ENCODE measurements at places on chromosomes 1 and 21.
A peak's percentile ranks its signal among the peaks of the same experiment; 100 is the strongest.

DNA sequence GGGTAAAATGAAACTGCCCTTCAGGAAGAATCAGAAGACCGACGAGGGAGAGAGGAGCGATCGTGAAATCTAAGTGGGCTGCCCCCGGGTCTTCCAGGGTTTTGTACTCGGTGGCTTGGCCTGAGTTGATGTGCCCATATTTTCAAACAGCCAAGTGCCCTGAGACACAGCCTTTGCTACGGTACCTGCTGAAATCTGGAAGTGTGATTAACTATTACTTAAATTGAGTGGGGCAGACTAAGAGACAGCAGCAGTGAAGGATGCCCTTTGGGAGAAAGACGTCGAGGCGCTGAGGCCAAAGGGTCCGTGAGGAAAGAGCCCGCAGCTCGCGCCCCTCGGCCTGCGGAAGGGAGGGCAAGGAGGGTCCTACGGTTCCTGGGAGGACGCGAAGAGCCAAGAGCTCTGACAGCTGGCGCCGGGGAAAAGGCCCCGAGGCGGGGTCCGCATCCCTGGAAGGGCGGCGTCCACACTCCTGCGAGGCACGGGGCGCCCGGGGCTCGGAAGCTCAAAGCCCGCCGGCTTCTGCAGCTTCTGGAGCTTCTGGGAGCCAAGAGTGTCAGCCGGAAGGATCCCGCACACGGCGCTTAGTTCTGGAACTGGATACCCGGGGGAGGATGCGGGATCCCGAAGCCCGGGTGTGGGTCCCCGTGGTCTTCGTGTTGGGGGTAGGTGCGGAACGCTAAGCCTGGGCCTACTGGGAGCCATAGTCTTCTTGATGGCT is 15.4 kb upstream of the RNU1-4 start:
- no peak for DNase-seq

GRCh38 chr1:228373681-228374571 is 32.7 kb downstream of the TRIM11 start:
- DNase-seq = no peak

DNA sequence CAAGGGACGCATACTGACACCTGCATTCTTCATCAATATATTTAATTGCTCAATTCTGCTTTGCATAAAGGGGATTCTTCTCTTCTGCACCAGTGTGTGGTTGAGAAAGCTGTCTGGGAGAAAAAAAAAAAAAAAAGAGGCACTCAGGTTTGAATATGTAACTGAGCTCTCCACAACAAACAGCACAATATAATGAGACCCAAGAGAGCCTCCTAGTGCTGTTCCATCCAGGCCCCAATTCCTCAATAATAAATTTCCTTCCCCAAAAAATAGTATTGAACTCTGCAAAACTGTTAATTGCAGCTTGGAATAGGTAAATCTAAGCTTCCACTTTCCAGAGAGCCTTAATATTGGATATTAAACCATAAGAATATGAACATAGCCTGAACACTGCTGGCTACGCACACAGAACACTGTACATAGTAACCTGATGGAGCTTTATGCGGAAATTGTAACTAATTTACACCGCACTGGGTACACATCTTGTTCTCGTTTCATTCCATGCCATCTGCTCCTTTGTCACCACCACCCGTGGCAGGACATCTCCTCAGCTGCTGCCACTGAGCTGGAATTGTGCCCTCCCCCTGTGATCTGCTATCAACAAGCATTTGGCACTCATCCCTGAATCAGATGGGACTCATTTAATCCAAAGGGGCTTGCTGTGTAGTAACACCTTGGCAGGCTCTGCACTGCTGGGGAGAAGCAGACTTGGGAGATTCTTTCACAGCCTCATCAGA is 272.0 kb downstream of the HHIPL2 start:
- peak; percentile 78 for DNase-seq

GRCh38 chr1:48251323-48251722 is 28.8 kb downstream of the SLC5A9 start:
- no peak for DNase-seq

GRCh38 chr1:116557323-116557878 is 13.4 kb downstream of the CD58 start:
- no peak for DNase-seq

DNA sequence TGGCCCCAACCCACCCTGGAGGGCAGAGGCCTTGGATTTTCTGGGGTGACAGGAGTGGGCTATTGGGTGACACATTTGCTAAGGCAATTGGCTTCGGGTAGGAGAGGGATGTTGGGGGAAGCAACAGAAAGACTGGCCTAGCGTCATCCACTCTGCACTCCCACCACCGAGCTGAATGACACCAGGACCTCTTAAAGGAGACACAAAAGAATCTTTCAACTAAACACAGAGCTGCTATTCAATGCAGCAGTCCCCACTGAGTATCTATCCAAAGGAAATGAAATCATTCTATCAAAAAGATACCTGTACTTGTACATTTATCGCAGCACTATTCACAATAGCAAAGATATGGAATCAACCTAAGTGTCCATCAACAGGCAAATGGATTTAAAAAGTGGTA is 6.2 kb downstream of the TFF2 start:
- no peak for DNase-seq

DNA sequence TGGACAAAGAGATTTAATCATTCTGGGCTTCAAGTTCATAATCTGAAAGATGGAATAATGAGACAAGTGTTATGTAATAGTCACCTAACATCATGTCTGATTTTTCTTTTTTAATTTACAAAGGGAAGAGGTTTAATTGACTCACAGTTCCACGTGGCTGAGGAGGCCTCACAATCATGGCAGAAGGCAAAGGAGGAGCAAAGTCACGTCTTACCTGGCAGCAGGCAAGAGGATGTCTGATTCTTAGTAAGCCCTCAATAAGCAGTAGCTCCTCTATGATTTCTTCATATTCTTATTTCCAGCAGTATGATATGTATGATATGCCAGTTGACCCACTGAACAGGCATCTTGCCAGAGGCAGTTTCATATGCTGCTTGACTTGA is 152.7 kb downstream of the S1PR1 start:
- no peak for DNase-seq

DNA sequence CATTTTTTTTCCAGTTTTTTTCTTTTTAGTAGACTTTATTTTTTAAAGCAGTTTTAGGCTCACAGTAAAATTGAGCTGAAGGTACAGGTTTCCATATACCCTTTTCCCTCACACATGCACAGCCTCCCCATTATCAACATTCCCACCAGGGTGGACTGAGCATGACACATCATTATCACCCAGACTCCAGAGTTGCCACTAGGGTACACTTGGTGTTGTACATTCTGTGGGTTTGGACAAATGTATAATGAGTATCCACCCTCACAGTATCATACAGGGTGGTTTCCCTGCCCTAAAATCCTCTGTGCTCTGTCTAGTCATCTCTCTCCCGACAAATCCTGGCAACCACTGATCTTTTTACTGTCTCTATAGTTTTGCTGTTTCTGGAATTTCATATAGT is 3.0 kb upstream of the AIM2 start:
- no peak for DNase-seq

DNA sequence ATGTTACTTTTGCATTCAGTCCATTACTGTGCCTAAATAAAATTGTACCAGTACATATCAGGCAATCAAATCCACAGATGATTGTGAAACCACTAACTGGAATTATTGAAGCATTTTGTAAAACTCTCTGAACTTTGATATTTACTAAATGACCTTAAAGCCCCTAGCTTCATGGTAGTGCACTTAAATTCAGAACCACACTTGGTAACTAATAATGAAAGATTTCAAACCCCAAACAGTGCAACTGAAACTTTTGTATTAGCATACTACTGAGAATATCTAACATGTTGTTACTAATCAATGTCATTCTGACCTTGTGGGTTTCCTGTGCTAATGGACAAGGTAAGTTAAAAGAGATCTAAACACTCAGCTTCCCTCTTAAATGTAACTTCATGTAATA is at the start of gene CFHR3:
Gene CFHR3 (plus strand): TSS at position 238 of the 400 bp plus-strand sequence. CDS start 47 bp downstream, at position 285.
- DNase-seq = no peak

- no peak for DNase-seq
Measured at GRCh38 chr1:112985123-112985522, 29.1 kb upstream of the SLC16A1 start.

DNA sequence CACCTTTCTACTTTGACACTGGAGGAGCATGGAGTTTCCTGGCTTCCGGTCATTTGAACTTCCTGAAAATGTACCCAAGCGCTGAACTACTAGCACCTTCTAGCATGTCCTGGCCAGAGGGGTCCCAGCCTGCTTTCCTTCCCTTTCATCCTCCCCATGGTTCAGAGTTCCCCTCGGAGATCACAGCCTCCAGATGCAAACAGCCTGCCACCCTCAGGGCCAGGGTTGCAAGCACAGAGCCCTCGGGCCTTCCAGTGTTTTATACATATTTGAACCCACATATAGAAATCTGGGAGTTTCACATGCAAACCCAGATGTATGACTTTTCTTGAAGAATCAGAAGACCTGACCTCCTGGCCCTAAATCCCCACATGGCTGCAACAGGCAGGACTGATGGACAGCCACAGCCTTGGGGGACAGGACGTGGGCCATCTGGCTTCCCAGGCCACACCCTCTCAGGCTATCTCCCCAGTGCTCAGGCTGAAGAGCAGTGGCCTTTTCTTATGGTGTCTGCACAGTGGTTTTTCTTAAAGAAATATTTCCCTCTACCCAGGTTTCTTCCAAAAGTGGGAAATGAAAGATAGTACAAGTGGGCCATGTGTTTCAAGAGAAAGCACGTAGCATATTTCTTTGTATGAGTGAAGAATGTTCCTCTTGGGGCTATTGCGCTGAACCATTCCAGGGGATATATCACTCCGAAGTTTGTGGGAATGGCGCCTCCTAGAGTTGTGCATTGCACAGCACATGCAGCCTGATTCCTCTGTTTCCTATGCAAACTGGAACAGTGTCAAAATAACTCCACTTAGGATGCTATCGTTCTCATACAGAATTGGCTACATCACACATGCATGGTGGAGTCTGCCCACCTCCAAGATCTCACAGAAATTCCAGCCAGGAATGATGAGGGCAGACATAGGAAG is 232.0 kb upstream of the VAMP3 start:
- no peak for DNase-seq

DNA sequence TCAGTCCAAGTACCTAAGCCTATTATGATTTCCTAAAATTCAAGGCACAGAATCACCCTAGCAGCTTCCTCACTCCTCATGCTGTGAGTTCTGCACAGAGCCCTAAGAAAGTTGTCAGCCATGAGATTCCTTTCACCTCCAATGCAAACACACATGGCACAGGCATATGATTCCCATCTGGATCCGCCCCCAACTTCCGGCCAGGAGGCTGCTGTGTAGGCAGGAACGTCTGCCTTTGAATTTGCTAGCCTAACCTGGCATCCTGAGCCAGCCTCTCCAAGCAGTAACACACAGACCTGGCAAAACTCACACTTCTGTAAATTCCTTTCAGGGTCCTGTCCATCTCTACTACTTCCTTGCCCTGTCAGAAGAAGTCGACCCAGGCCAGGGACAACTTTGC is 521.1 kb upstream of the BEND5 start:
- DNase-seq = no peak

DNA sequence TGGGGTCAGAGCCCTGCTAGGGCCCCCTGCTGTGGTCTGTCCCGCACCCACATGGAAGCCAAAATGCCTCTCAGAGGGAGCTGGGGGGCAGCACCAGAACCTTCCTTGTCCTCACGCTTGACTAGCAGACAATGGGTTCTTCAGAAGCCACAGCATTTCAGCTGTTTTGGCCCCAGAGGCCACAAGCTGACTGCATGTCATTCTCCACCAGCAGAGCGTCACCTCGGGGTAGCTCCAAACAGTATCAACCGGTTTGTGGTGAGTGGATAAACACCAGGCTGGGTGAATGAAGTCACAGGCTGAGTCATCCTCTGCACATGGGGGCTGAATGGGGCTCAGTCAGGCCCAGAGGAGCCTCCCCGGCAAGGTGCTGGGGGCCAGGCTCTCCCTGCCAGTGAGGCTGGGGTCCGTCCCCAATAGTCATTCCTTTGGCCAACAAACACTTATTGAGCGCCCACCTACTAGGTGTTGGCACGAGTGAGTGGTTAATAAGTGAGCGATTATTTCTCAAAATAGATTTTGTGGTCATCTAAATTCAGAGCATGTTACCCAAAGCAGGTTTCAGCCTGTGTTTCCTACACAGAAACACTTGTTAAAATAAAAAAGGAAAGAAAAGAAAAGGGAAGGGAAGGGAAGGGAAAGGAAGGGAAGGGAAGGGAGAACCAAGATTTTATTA is 9.1 kb downstream of the OLIG1 start:
- DNase-seq = no peak

DNA sequence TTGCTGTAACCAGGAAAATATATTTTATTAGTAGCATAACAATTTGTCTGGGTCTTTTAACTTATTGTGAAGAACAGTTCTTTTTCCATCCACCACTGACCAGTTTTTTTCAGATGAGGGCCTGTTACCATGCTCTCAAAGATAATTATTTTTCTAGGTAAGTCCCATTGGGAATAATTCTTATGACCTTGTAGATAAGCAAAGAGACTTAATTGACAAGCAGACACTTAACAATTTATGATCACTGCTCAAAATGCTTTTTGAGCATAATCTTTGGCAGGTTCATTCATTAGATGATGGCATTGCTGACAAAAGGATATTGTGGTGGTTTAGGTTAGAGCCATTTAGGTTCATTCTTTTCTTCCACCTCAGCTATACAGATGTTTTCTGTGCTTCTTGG is 6.6 kb downstream of the SNX27 start:
- DNase-seq = peak; percentile 3

GRCh38 chr1:199135901-199136300 is 497.1 kb downstream of the PTPRC start:
- DNase-seq = peak; percentile 60

- DNase-seq = no peak
Measured at GRCh38 chr21:17782051-17782450, 37.1 kb downstream of the C21orf91 start.

- no peak for DNase-seq
Measured at GRCh38 chr1:116164150-116164549, 53.0 kb downstream of the MAB21L3 start.

DNA sequence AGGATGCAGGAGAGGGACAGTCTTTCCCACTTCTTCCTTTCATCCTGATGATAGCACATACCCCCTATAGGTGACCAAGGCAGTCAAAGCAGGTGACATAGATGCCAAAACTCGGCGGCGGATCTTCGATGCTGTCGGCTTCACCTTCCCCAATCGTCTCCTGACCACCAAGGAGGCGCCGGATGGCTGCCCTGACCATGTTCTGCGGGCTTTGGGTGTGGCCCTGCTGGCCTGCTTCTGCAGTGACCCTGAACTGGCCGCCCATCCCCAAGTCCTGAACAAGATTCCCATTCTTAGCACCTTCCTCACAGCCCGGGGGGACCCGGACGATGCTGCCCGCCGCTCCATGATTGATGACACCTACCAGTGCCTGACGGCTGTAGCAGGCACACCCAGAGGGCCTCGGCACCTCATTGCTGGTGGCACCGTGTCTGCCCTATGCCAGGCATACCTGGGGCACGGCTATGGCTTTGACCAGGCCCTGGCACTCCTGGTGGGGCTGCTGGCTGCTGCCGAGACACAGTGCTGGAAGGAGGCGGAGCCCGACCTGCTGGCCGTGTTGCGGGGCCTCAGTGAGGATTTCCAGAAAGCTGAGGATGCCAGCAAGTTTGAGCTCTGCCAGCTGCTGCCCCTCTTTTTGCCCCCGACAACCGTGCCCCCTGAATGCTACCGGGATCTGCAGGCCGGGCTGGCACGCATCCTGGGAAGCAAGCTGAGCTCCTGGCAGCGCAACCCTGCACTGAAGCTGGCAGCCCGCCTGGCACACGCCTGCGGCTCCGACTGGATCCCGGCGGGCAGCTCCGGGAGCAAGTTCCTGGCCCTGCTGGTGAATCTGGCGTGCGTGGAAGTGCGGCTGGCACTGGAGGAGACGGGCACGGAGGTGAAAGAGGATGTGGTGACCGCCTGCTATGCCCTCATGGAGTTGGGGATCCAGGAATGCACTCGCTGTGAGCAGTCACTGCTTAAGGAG is 2.9 kb downstream of the NCDN start:
- DNase-seq = peak; percentile 28

GRCh38 chr1:3126756-3127678 is 58.0 kb downstream of the PRDM16 start:
- no peak for DNase-seq
